Activated naive CD4-positive, alpha-beta T cell treated with anti-CD3 and anti-CD28 coated beads for 36 hours (primary cell): ENCODE measurements at places on chromosomes 7 and 10. TPM values are rescaled to one million over a fixed set of nuclear protein-coding genes. Genes with fewer than 3 reads are reported as not detected.

GPRIN2 gene
- not detected for total RNA-seq

MBL2 gene
- not detected for total RNA-seq

NPFFR1 gene
- not detected for total RNA-seq

CC2D2B gene
- total RNA-seq: not detected

- no peaks in the 10 kb centered on the region for H3K27me3 ChIP-seq
- H3K27ac ChIP-seq: no peak overlapping the region
- DNase-seq: no peak
- H3K36me3 ChIP-seq: peaks cover 7% of the 10 kb centered on the region
Measured at GRCh38 chr7:142870147-142870559, 15.3 kb downstream of the EPHB6 start.

DNA sequence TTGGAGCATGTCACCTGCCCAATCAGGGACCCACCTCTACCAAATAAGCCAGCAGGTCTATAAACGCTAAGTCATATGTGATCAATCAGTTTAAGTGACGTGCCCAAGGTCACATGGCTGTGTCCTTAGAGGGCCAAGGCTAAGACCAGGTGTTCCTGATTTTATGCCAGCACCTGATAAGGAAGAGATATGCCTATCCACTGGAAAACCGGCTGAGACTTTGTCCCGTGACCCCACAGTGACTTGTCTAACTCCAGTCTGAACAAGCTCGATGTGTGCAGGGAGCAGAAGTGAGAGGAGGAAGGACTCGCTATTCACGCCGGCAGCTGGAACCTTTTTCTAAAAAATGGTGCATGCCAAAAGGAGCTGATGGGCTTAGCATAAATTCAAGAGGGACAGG lies 57.0 kb downstream of the PRKAG2 start:
- no peak overlapping the region for H3K4me3 ChIP-seq
- H3K27ac ChIP-seq: no peak overlapping the region
- no peak for DNase-seq
- H3K4me1 ChIP-seq: peaks cover 9% of the 10 kb centered on the region

- H3K27ac ChIP-seq: no peak overlapping the region
- H3K27me3 ChIP-seq: no peaks in the 10 kb centered on the region
- DNase-seq: no peak
- no peaks in the 10 kb centered on the region for H3K36me3 ChIP-seq
- H3K4me1 ChIP-seq: no peaks in the 10 kb centered on the region
Measured at GRCh38 chr7:101586078-101586905, 42.8 kb downstream of the MYL10 start.
